ENCODE measurements at places on chromosomes 5 and 9.

GRCh38 chr5:92081958-92082712 lies 699.0 kb upstream of the ARRDC3 start:
- no peak for DNase-seq

GRCh38 chr5:57695179-57695578 lies 212.6 kb upstream of the ACTBL2 start:
- DNase-seq = no peak

DNA sequence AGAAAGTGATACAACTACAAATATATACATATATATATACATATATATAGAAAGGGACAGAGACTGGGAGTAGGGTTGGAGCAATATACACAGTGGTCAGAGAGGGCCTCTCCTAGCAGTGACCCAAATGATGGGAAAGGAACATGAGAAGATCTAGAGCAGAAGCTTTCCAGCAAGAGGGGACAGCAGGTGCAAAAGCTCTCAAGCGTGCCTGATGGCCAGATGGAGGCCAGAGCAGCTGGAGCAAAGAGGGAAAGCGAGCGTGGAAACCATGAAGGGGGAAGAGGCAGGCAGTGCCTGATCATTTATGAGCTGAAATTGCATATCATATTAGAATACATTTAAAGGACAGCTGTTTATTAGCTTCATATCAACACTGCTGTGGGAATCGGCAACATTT lies 7.6 kb upstream of the GRPEL2 start:
- DNase-seq = no peak

DNA sequence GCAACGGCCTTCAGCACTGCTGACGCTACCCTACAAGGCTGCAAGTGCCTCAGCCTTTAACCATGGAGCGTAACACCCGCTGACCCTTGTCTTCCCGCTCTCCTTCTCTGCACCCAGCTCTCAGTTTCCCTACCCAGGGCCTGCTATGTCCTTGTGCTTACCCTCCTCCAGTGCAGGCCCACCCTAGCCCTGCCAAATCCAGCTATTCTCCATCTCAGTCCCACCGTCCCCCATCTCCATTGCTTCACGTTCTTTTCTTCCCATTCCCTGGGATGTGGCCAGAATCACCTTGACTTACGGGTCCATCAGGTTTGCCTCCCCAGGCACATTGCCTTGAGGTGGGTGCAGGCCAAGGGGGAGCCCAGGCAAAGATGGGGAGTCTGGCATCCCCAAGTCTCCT lies 91.2 kb downstream of the PAX5 start:
- no peak for DNase-seq

GRCh38 chr5:121918238-121918637 lies 43.5 kb upstream of the SRFBP1 start:
- no peak for DNase-seq

DNA sequence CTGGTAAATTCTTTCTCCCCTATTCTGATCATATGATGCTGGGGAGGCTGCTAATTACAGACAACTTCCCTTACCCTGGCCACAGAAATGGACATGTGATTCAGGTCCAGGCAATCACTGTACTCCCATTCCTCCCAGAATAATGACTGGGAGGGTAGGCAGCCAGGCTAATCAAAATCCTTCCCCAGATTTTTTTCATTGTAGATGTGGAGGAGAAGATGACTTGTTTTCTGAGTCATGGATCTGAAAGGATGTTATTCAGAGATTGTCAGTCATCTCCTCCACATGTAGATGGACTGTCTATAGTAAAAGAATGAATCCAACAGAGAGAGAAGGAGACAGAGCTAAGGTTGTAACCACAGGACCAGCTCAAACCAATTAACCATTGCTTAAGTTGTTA lies 123.9 kb upstream of the PUM3 start:
- DNase-seq = no peak
